Peyer's patch (tissue), 4 donors: ENCODE measurements at places on chromosomes 5 and 9. TPM values are rescaled to one million over a fixed set of nuclear protein-coding genes. Genes with fewer than 3 reads are reported as not detected.

LCN9 gene
- total RNA-seq: not detected

ZBTB6 gene
- 14.9 TPM for total RNA-seq

GRCh38 chr9:94728719-94729118 is 2.2 kb downstream of the AOPEP start:
- H3K36me3 ChIP-seq: no peaks in the 10 kb centered on the region
- no peak overlapping the region for H3K4me3 ChIP-seq
- no peak overlapping the region for H3K27ac ChIP-seq
- no peak for DNase-seq
- no peaks in the 10 kb centered on the region for H3K27me3 ChIP-seq

DNA sequence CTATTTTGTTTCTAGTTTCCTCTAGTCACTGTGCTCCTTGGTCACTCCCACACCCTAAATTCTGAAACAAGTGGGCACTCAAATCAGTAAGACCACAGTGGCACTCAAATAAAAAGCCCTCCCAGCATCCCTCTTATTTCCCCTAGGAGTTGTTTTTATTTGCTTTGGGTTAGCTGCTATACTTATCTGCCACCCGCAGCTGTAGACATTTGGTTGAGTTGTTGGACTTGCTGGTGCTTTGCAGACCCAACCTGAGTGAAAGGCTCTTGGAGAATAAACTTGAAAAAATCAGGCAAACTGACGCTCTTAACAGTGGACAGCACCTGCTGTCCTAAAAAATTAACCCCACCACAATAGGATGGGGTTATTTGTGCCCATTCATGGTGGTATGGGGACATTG is 203.0 kb downstream of the SPATA31A6 start:
- H3K4me1 ChIP-seq: no peaks in the 10 kb centered on the region
- no peak overlapping the region for H3K4me3 ChIP-seq
- H3K27me3 ChIP-seq: no peaks in the 10 kb centered on the region
- no peaks in the 10 kb centered on the region for H3K36me3 ChIP-seq
- DNase-seq: no peak

PCDHA2 gene
- not detected for total RNA-seq

GRCh38 chr5:26343801-26344325 is 694.5 kb downstream of the CDH9 start:
- no peaks in the 10 kb centered on the region for H3K27me3 ChIP-seq
- H3K4me3 ChIP-seq: no peak overlapping the region
- no peaks in the 10 kb centered on the region for H3K4me1 ChIP-seq
- DNase-seq: no peak
- no peak overlapping the region for H3K27ac ChIP-seq

DNA sequence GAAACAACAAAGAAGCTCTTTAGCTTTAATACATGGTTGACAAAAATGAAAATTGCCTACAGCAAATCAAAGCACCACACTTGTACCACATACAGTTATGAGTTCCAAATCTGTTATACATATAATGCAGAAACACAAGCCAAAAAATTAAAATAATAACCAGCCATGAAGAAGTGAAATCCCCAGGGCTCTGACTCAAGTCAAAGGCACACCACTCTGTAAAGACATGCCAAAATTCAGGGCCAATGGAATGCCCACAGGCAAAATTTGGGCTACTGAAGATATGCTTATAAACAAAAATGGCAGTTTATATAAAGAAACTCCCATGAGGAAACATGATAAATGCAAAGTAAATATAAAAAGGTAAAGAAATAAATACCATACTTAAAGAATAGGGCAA is 29.0 kb downstream of the THBS4 start:
- no peaks in the 10 kb centered on the region for H3K4me1 ChIP-seq
- H3K27me3 ChIP-seq: no peaks in the 10 kb centered on the region
- no peak for DNase-seq
- no peak overlapping the region for H3K27ac ChIP-seq
- H3K36me3 ChIP-seq: no peaks in the 10 kb centered on the region

GRCh38 chr9:75552941-75553340 is 337.5 kb upstream of the PCSK5 start:
- no peaks in the 10 kb centered on the region for H3K27me3 ChIP-seq
- H3K27ac ChIP-seq: no peak overlapping the region
- H3K4me1 ChIP-seq: no peaks in the 10 kb centered on the region

GRCh38 chr9:89175828-89176261 is 2.8 kb downstream of the SHC3 start:
- H3K4me3 ChIP-seq: no peak overlapping the region
- H3K27ac ChIP-seq: no peak overlapping the region
- H3K27me3 ChIP-seq: peaks cover 17% of the 10 kb centered on the region
- no peaks in the 10 kb centered on the region for H3K36me3 ChIP-seq

DNA sequence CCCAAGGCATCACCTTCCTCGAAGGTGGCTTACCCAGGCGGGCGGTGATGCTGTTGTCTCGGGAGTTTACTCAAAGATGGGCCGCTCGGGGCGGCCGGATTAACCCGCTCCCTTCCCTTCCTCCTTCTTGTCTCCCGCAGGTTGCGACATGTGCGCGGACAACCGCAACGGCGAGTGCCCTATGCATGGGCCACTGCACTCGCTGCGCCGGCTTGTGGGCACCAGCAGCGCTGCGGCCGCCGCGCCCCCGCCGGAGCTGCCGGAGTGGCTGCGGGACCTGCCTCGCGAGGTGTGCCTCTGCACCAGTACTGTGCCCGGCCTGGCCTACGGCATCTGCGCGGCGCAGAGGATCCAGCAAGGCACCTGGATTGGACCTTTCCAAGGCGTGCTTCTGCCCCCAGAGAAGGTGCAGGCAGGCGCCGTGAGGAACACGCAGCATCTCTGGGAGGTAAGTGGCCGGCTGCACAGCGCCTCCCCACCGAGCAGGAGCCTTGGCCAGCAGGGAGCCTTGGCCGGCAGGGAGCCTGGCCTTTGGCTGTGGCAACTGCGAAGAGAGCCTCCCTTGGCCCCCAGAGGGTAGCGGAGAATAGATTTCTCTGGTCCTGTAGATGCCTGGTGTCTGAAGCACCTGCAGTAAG is 10.6 kb downstream of the PRDM6 start:
- no peak for DNase-seq
- H3K27me3 ChIP-seq: peaks cover 20% of the 10 kb centered on the region
- peak overlapping the region; percentile 24 for H3K4me3 ChIP-seq

CD274 gene
- total RNA-seq: 4.6 TPM

CARTPT gene
- not detected for total RNA-seq

DNA sequence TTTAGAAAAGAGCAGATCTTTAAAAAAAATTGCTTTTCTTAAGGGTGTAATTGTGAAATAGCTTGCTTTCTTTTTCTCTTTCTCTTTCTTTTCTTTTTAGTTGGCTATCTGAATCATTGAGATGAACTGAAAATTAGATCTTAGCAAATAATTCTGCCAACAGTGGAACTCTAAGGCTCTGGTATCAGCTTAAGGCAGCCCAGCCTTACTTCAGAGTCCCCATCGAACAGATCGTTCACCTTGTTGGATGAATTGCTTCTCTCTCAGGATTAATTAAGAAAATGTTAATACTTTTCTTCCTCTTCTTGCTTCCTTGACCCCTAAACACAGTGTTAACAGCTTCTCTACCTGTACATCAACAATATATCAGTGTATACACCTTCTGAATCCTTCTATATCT is 92.1 kb downstream of the ZCCHC7 start:
- H3K27me3 ChIP-seq: no peaks in the 10 kb centered on the region
- DNase-seq: no peak
- H3K36me3 ChIP-seq: peaks cover 4% of the 10 kb centered on the region
- H3K4me3 ChIP-seq: no peak overlapping the region
- H3K4me1 ChIP-seq: no peaks in the 10 kb centered on the region

TNFSF15 gene
- total RNA-seq: 0.83 TPM
